ENCODE measurements at places on chromosomes 13 and 19.
A peak's percentile ranks its signal among the peaks of the same experiment; 100 is the strongest.

- no peak for DNase-seq
These were observed 79.5 kb downstream of the KLF5 start for GRCh38 chr13:73138276-73138637.

GRCh38 chr19:17246681-17247425, 1.1 kb upstream of the NR2F6 start:
- no peak for DNase-seq

- no peak for DNase-seq
These were observed 140.3 kb downstream of the DCT start for GRCh38 chr13:94339116-94339687.

DNA sequence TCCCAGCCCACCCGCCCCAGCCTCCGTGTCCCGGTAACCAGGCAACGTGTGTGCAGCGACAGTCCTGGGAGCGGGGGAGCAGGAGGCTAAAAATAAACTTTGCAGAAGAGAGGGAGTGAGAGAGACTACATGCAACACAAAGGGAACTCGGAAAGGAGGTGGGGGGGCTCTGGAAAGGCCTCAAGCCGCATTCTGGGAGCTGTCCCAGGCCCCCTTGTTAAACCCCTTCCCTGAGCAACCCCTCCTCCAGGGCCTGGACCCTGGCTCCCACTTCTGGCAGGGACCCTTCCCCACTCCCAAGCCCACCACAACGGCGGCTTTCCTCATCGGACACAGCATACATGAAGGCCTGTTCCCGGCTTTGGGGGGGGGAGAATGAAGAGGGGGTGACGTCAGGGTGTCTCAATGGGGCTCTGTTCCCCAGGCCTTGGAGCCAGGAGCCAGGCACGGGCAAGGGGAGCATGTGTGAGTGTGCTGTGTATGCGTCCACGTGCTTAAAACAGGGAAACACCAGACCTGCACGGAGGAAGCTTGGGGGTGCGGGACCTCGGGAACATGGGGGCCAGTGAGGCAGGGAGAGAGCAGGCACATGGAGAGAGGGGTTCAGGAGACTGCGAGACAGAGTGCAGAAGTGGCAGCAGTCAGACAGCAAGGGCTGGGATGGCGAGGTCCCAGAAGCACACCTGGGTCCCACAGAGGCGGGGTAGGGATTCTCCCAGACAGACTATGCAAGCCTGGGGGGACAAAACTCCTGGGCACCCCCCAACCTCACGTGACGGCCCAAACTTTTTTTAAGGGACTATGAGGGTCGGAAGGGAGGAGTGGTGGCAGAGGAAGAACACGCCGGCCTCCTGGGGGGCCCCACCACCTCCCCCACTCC, 2.3 kb downstream of the ERF start:
- DNase-seq = no peak

DNA sequence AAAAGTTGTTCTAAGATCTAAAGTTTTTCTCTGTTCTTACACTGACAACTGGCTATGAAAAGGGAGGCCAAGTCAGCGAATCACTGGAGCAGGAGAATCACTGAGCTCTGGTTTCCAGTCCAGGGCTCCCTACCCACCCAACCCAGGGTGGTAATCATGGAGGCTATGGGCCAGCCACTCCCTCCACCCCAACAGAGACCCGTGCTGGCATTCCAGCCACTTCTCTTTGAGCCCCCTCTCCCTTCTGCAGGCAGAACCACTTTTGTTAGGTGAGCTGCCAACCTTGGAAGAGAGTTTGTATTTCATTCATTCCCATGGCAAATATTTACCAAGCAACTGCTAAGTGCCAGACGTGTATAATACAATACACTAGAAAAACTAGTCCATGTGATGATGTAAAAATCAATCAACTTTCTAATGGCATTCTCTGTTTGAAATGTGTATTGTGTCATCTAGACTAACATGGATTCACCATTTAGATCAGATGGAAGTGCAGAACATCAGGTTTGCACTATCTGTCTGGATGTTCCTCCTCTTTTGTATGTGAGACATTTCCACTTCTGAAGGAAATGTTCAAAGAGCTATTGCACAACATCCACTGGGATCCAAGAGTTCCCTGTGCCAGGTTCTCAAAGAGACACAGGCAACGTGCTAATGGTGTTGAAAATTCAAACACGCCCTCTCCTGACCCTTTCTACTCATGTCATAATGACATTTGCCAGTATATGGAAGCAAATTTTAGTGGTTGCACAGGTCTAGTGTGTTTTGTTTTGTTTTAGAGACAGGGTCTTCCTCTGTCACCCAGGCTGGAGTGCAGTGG, 5.3 kb downstream of the MLNR start:
- DNase-seq = no peak

GRCh38 chr13:80276371-80277289, 64.3 kb downstream of the SPRY2 start:
- no peak for DNase-seq

DNA sequence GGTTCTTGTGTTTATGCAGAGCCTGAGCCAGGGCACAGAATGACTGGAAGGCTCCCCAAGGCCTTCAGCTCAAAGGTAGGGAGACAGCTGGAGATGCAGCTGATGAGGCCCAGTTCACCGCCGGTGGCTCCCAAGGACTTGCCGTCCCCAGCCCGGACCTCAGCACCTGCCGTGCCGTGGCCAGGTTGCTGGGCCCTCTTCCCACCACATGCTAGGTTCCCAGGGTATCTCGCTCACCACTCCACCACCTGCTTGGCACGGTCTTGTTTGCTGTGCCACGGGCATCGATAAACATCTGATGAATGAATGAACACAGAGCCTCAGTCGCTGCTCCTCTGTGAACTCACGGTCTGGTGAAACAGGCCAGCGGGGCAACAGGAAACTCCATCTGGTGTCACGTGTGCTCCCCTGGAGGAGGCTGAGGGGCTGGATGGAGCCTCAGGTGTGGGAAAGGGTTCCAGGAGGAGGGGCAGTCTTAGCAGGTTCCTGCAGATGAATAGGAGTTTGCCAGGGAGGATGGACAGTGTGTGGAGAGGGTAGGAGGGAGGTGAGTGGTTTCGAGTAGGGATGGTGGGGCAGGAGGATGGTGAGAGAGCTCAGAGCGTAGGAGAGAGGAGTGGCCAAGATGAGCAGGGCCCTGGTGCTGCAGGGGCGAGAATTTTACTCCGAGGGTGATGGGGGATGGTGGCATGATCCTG, 3.6 kb upstream of the KLK14 start:
- no peak for DNase-seq

DNA sequence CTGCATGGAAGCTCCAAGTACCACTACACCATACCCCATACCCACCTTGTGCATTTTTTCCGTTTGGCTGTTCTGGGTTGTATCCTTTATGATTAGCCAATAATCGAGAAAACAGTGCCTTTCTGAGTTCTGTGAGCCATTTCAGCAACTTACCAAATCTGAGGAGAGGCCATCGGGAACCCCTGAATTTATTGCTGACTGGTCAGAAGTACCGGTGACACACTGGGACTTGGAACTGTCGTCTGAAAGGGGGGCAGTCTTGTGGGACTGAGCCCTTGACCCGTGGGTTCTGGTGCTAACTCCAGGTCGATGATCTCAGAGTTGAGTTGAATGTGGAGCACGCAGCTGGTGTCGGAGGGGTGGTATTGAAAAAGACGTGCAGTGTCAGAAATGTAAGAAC, 15.0 kb downstream of the UPF3A start:
- DNase-seq = no peak

DNA sequence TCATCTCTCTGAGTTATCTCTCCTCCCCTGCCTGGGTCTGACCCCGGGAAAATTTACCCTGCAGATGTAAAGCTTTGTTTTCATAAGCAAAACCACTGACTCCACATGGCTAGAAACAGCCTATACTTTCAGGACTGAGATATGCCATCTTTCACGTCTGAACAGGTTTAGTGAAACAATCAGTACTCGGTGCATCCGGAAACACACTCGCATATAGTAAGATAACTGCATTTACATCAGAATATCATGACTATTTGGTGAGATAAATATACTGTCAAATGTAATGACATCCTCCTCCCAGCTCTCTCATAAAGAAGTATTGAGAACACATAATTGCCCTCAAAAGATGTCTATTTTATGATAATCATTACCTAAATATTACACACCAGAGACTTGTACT, 172.8 kb downstream of the EFNB2 start:
- DNase-seq = no peak

DNA sequence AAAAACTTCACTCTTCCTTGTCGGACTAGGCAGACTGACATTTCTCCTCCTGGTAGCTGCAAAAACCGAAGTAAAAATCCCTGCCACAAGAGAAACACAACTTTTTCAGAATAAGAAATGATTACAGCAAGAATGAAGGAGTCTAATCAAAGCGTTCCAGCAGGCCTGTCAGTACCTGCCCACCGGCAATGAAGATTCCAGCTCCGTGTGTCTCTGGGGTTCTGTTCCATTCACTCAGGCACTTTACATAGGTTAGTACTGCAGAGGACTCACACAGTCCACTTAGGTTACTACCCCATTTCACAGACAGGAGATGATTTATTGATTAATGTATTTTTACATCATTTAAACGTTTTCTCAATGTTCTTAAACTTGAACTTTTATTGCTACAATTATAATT, 275.5 kb downstream of the NHLRC3 start:
- DNase-seq = no peak

DNA sequence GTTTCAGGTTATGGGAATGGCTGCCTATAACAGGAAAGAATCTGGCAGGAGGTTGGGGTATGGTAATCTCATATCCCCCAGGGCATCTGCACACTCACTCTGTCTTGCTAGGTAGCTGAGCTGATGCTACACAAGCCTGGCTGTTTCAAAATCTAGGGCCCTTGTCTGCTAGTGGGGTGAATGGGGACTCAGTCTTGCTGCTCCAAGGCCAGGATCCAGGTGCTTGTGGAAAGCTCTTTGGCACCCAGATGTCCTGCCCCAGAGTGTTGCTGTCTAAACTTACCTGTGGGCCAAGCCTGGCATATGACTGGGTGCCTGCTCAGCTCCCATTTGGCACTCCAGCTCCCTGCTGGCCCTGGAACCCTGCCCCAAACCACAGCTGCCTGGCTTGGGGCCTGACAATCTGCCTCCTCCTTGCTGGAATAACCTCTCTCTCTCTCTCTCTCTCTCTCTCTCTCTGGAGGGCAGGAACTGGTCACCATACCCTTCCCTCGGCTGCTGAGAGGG, 158.1 kb upstream of the TSC22D1 start:
- DNase-seq = no peak

GRCh38 chr13:69496981-69497380, 610.6 kb upstream of the ATXN8OS start:
- no peak for DNase-seq

- no peak for DNase-seq
These were observed 70.6 kb downstream of the ESD start for GRCh38 chr13:46726347-46726746.

DNA sequence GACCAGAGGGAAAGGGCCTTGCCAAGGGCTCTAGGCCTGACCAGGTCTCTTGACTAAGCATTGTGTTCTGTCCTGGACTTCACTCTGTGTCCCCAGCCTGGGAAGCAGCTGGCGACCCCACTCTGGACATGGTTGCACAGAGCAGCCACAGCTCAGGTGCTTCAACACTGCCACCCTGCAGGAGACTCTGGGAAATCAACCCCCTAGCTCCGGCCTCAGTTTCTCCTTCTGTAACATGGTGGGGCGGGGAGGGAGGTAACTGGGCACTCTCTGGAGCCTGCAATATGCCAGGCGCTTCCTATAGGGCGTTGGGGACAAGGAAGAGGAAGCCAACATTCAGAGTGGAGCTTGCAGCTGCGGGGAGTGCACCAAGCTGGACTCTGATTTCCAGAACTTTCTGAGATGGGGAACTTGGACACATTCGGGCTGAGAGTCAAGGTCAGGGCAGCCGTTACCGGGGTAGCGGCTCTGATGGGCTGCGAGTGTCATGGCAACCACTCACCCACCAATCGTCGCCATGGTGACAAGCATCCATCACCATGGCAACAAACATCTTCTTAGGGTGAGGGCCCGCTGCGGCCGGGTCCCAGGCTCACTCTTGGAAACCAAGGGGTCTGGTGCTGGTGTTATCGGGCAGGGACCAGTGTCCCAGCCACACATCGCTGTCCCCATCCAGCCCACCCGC, 12.8 kb downstream of the F2RL3 start:
- no peak for DNase-seq

GRCh38 chr19:2372076-2372612, 12.1 kb downstream of the TMPRSS9 start:
- DNase-seq = no peak

DNA sequence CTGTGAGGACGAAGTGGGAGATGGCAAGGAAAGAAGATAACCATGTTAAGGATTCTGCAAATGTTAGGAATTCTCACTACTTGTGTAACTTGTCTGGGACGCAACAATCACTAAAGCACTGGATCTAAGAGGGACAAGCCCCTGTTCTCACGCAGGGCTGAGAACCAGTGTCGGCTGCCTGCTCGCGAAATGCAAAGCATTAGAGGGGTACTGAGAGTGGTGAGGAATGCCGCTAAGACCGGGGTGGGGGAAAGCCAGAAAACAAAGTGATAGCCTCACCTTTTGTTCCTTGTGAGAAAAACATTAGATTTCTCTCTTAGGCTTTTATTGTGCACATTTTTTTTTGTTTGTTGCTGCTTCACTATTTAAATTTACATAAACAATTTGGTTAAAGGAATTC, 241.9 kb downstream of the ABCC4 start:
- no peak for DNase-seq

GRCh38 chr13:59120297-59120843, 1043.4 kb downstream of the DIAPH3 start:
- DNase-seq = no peak

DNA sequence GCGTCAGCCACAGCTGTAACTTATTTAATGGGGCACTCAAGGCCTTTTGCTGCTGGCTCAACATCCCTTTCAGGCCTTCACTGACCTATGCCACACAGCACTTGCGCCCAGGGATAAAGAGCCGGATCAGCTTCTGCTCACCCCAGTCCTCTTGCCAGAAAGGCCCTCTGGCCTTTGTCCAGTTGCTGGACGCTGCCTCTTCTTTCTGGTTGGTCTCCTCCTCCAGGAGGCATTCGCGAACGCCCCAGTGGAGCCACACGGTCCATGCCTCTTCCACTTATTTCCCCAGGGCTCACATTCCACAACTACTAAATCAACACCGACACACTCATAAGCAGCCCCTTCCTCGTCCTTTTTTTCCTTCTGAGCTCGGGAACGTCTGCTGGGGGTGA, 3.7 kb upstream of the ZNF329 start:
- DNase-seq = peak; percentile 2

GRCh38 chr19:890831-891230, 2.2 kb downstream of the MED16 start:
- DNase-seq = no peak

- DNase-seq = no peak
These were observed 8.1 kb upstream of the HCN2 start for GRCh38 chr19:581399-582111.

DNA sequence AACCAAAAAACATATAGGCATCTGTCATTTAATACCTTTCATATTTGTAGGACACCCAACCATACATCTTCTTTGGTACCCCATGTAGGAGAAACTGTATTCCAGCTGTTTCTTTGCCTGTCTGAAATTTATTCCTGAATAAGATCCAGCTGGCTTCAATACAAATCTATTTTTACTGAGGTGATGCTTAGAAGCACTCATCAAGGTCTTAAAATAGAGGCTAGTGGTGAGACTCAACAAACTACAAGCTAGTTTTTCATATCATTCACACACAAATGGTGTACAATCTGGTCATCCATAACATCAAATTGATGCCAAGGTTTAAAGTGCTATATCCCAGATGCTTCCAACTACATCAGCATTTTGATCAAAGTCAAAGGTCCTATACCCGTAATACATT, 1071.3 kb upstream of the MIR17HG start:
- DNase-seq = no peak

All from stimulated activated CD4-positive, alpha-beta T cell treated with anti-CD3 and anti-CD28 coated beads, Interleukin-4, amount 100 ng/mL, for 48 hours (primary cell).